ENCODE measurements at places on chromosomes 5 and 9.

DNA sequence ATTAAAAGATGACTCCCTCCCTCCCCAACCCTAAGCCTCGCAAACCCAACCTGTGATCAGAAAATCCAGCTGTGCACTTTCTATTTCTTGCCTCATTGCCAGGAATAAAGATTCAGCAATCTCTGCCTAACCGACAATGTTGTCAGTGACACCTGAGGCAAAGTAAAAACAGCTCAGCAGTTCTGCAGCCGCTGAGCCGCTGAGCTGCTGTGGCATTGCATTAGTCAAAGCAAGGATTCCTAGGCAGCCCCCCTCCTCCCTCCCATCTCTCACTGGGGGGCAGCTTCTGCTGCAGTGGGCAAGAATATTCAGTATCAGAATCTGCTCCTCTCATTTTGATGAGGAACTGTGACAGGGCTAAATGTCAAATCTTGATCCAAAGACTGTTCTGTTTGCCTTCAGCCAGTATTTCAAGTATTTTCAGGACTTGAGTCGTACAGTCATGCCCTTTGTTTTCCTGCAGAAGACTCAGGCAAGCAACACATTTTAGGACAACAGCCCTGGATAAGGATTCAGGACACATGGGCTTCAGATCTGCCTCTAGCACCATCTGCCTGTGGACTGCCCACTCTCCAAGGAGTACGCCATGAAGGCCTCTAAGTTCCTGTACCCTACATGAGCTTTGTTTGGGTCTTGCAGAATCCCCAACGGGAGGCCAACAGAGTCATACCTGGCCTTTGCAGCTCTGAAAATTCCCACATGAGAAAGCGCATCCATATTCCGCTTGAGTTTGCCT, 41.1 kb upstream of the DAP start:
- no peak for DNase-seq

DNA sequence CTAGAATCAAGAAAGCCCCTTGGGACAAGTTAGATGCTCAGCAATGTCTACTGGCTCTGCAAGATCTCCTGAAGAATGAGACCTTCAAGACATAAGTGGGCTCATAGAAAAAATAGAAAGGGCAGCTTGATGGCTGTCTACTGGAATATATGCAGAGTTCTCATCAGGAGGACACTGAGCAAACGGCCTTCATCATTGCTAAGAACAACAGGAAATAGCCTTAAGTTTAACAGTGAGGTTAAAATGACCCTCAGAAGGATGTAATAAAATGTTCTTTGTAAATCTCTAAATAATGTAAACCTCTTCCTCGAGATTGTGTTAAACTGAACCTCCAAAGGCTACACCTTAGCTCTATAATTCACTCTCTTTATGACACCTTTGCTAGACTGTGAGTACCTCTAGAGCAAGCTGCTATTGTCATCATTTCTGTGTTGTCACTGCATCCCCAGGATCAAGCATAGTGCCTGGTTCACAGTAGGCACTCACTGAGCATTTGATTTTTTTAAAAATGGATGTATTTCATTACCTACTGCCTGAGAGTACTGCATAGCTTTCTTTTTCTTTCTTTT, 22.2 kb upstream of the LHFPL2 start:
- DNase-seq, result no peak

DNA sequence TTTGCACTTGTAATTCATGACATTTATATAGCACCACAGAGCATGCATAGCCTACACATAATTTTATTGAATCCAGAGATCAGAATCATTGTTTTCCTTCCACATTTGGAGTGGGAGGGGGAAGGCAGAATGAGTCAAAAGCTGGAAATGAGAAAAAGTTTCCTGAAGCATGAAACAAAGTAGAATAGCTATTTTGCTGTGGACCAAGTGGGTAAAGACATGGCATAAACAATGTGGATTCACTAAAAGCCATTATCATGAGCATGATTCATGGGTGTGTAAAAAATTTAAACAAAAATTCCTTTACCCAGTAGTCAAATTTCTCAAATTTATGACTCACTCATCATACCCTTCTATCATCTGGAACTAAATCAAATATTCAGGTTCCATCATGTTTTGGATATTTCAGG, 97.9 kb downstream of the YIPF5 start:
- DNase-seq, result no peak

- DNase-seq, result no peak
These were observed 74.8 kb upstream of the ZNF622 start for GRCh38 chr5:16540421-16540820.

DNA sequence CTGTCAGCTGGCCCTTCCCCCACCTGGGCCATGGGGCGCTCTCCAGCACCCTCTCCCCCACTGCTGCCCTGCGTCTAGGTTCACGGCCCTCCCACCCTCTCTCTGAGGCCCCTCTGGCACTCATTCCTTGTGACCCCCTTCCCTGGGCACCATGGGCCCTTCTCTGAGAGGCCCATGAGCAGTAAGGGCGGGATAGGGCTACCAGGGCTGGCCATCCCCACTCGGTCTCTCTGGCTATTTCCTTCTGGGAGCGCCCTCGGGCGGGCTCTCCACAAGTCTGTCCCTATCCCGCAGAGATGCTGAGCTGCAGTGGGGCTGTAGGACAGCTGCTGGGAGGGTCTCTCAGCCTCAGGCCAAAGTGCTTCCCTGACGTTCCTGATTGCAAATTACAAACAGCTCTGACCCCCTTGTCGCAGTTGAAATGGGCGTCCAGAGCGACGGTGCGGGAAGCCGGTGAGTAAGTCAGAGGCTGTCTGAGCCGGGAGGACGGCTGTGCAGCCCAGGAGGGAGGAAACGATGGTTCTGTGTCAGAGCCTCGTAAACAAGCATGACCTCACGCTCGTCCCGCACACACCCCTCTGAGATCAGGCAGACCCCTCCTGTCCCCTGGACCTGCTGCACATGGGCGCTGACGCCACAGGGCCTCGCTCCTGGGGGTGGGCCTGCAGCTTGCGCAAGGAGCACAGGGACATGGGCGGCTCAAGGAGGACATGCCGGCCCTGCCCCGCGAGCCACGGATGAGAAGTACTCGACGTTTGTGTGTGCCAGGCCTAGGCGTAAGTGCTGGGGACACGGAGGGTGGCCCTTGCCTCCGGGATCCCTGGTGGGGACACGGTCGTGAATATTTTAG, 36.3 kb upstream of the GFPT2 start:
- DNase-seq, result no peak
